Fibroblast of skin of back (primary cell): ENCODE measurements at places on chromosomes 11 and 22.

DNA sequence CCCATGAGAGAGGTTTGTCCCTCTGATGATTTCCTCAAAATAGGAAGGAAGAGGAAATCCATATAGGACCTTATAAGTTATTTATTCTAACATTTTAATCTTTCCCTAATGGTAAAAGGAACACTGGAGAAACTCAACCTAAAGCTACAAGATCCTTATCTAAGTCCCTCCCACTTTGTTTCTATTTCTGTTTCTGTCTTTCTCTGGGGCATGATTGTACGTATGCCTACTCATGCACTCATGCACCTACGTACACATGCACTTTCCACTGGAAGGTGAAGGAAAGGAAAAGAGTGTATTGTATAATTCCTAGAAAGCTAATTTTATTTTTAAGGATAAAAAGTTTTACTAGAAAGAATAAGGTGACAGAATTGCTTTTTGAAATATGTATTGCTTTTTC, 125.0 kb downstream of the RAB38 start:
- DNase-seq = no peak

DNA sequence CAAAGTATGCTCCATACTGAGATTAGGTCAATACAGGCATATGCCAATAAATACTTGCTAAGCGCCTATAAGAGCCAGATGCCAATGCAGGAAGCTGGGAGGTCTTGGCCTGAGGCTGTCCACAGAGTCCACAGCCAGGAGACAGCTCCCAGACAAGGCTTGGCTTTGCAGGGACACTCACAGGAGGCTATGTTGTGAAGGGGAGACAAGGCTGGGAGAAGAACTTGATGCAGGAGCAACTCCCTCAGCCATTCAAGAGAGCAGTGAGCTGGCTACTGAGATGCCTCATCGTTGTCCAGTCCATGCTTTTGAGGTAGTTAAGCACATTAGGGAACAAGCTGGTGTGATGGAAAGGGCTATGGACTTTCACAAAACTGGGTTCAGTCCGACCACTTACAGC, 891.5 kb downstream of the TBC1D22A start:
- DNase-seq = no peak

DNA sequence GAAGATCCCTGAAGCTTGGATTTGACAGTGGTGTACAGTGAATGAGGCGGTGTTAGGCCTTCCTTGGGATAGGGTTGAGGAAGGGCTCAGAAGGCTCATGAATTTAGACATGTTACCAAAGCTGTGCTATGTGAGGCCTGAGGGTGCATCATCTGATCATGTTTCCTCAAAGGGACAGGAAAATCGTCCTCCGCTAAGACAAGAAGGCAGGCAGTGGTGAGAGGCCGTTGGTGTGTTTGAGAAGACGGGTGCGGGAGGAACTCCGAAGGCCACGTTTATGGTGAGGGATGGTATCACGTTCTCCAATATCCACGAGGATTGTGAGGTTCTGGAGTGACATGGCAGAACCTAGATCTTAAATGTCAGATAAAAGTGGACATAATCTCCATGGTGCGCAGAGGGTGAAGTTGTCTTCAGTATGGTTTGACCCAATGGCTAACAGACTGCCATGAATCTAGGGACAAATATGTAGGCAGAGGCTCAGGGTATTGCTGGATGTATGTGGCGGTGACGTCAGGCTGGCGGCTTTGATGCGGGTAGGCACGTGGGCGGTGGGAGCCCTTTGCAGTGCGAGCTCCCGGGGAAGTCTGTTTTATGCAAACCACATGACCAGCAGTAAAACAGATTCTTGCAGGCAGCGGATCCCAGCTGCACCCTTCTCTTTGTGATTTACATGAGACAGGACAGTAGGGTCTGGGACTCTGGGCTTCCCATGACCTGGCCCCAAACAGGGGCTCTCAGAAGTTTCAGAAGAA, 242.3 kb upstream of the B3GAT1 start:
- no peak for DNase-seq

DNA sequence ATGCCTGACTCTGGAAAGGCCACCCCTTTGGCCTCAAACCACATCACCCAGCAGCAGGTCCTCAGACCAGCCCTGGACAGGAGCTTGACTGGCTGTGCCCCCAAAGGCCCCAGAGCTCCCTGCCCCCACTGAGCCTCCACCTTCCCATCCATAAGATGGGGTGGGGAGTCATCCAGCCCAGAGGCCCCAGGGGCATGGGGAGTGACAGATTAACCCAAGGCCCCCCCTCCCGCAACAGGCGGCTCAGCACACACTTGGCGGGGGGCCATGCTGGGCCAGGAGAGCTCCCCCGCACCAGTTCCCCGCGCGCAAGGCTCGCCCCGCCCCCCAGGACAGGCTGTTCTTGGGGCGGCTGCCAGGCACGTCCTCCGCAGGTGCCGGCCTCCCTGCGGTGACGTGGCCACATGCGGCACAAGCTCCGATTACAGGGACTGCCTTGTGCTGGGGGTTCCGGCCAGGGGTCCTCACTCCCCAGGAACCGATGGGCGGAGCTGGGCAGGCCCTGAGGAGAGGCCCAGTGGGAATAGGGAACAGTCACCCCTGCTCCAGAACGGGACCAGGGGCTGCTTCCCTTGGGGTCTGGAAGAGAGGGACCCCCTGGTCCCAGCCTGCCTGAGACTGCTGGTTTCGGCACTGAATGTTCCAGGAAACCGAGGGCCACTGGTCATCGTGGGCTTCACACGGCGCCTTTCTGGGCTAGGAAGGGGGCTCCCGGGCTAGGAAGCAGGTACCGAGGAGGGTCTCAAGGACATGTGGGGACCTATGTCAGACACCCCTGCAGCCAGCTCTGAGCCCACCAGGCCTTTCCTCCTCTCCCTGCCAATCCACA, 5.1 kb upstream of the CDKN1C start:
- no peak for DNase-seq

DNA sequence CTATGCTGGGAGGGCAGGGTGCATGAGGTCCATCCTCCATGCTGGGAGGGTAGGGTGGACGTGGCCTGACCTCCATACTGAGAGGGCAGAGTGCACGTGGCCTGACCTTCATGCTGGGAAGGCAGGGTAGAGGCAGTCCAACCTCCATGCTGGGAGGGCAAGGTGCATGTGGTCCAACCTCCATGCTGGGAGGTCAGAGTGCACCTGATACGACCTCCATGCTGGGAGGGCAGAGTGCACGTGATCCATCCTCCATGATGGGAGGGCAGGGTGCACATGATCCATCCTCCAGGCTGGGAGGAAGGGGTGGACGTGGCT, 622.2 kb downstream of the BRD1 start:
- DNase-seq = no peak

DNA sequence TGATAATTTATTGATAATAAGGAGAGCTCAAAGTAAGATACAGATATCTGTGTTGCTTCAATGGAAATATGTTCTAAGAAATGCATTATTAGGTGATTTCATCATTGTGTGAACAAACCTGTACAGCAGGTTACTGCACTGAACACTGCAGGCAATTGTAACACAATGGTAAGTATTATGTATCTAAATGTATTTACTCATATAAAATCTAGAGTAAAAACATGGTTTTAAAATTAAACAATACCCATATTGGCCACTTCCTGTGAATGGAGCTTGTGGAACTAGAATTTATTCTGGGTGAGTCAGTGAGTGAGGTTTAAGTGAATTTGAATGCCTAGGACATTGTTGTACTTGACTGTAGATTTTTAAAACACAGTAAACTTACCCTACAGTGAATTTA, 722.9 kb upstream of the RAG2 start:
- peak; percentile 39 for DNase-seq

- peak; percentile 61 for DNase-seq
Observed at GRCh38 chr11:11028017-11028692, 170.3 kb upstream of the ZBED5 start.

DNA sequence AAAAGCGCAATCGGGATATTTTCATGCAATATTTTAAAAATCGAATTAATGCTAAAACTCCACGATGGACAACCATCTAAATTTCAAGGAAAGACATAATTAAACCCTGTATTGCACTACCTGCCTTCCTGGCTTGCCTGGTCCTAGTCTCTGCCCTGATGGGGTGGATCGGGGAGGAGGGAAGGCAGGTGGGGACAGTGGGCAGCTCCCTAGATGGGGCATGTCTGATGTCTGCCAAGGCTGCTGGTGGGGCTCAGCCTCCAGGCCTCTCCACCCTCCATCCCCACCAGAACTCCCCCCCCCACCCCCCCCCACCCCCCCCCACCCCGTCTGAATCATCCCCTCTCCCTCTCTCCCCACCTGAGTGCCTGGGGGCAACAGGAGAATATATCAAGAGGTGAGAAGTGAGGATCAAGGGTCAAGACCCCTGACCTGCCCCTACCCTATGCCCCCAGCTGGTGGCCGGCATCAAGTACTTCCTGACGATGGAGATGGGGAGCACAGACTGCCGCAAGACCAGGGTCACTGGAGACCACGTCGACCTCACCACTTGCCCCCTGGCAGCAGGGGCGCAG, 650 bp downstream of the CST6 start:
- no peak for DNase-seq

GRCh38 chr22:11613898-11614755, 3913.9 kb upstream of the OR11H1 start:
- no peak for DNase-seq

DNA sequence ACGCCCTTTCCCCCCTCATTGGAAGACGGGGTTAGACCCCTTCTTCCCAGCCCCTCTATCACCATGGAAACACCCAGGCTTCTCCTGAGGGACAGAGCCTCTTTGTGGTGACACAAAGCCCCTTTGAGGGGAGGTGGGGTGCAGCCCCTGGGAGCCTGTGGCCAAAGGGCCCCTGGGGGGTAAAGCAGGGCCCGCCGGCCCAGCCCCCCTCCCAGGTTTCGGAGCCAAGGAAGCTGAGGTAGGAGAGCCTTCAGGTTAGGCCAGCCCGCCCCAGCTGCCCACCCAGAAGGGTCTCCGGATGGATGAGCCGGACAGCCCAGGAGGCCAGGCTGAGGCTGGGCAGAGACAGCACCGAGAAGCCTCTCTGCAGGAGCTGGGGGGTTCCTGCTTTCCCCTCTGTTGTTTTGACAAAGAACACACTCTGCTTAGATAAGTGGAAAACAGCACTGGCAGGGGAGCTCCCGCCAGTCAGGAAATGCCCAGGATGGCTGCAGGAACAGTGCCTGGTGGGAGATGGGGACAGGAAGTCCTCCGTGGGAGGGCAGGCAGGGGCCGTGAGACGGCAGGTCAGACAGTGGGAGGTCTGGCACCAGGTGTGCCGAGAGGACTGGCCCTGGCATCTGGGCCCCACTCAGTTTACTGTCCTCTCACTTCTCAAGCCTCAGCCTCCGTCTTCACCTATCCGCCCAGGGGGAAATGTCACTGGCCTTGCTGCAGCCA, 18.2 kb downstream of the ARVCF start:
- no peak for DNase-seq

DNA sequence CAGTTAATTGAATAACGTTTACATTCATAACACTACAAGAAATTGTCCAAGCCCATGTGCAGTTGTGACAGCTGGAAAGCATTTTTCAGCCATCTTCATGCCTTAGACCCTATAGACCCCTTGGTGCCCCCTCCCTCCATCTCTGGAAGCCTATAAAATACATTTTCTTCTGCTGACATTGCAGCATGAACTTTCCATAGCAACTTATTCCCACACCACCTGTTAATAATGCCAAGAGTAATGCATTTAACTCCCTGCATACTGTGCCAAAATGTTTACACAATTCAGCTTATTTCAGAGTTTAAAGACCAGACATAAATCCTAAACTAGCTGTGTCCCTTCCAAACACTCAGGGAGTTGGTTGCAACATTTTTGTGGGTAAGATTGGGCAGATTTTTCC, 143.0 kb upstream of the ARHGAP20 start:
- DNase-seq = no peak

DNA sequence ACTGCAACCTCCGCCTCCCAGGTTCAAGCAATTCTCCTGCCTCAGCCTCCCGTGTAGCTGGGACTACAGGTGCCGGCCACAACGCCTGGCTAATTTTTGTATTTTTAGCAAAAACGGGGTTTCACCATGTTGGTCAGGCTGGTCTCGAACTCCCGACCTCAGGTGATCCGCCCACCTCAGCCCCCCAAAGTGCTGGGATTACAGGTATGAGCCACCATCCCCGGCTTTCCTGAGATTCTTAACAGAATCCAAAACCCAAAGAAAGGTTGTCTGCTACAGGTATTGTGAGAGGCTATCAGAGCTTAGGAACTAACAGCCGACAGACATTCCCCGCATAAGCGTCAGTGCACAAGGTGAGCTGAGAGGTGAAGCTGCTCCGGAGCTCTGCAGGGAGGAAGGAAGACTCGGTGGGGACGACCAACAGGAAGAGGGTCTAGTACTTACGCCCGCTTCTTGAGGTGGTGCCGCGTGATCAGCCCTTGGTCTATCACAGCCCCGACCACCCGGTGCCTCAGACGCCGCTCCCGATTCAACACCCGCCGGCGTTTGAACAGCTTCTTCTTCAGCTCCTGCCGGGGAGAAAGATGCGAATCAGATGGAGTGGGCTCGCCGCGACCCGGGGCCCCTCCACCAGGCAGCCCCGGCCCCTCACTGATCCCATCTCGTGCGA, 470 bp downstream of the C11orf98 start:
- DNase-seq = no peak

DNA sequence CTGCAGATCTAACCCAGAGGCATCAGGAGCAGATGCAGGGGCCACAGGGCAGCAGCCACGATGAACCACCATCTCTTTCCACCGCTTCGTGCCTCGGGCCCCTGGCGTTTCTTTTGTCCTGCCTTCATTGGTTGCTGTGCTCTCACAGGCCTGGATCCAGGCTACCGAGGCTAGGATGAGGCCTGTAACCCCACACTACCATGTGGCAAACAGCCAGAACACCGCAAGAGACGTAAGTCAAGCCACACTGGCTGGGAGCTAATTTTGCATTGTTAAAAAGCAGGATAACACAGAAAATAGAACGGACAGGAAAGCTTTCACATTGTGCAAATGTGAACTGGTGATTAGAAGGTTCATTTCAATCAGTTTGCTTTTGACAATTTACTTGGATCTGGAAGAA, 15.7 kb upstream of the ARFGAP3 start:
- no peak for DNase-seq
